ENCODE measurements at places on chromosomes 3 and 15. TPM values are rescaled to one million over a fixed set of nuclear protein-coding genes. Genes with fewer than 3 reads are reported as not detected.

GRCh38 chr15:50234764-50235163 is 30.8 kb downstream of the HDC start:
- no peak for DNase-seq

DNA sequence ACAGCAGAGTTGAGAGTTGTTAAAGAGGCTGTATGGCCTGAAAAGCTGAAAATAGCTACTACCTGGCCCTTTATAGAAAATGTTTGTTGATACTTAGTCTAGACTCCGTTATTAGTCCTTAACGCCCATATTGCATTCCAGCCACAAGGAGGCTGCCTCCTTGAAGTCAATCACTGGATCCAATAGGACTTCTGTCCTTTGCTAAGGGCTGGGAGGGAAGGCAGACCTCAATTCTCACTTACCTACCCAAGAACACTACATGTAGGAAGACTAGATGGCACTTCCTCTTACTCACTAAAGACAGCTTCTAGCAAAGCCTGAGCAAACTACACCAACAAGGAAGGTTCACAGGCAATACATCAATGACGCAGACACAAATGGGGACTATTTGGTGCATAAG is 139.5 kb upstream of the HACD2 start:
- DNase-seq = no peak

Gene SOX2
- not detected for total RNA-seq

Gene XIRP1
- total RNA-seq = 0.10 TPM

GRCh38 chr3:69433121-69433968 is 47.5 kb upstream of the FRMD4B start:
- no peak for DNase-seq

DNA sequence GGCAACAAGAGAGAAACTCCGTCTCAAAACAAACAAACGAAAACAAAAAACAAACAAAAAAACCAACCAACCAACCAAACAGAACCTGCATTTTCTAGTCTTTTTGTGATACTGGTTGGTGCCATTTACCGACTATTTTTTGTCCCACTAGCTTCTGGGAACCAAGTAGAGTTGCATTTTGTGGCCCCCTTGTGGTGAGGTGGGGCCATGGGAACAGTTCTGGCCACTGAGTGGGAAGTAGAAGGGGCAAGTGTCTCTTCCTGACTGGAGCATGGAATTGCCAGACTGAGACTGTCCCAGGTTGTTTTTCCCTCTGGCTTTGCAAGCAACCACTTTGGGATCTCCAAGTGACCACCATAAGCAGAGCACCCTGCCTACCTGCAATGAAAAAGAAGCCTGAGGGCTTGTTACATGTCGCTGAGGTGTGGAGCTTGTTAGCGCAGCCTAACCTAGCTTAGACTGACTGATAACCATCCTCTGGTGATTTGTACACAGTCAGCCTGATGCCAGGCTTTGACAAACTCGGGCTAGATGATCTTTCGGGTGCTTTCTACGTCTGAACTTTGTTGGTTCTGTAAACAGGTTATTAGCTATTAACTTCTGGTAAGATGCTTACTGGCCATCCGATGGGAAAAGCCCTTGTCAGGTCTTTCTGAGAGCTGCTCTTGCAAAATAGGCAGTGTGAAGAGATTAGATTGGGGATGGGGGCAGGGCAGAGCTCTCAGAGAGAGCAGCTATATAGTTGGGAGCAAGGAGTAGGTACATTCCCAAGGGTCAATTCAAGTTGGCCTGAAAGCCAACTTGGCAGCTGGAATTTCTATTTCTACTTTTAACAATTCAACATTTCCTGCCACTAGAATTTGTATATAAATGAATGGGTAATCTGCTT is 172.2 kb downstream of the SSR3 start:
- DNase-seq = no peak

DNA sequence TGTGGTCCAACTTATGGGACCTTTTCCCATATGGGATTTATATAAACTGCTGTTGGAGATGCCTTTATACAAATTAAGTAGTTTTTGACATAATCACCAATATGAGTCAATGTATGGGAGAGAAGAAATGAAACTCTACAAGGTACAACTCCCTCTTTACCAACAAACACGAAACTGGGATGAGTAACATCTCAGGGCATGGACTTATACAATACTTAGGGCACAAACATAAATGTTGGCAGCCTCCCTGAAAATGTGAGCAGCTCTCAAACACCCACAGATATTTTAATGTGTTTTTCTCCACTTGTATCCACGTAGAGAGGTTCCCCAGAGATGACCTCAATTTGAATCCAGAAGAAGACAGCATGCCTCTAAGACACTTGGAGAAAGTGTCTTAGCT is 161.6 kb downstream of the MAGI1 start:
- no peak for DNase-seq
